G401 (cell line): ENCODE measurements at places on chromosomes 3 and 15. TPM values are rescaled to one million over a fixed set of nuclear protein-coding genes. Genes with fewer than 3 reads are reported as not detected.

DNA sequence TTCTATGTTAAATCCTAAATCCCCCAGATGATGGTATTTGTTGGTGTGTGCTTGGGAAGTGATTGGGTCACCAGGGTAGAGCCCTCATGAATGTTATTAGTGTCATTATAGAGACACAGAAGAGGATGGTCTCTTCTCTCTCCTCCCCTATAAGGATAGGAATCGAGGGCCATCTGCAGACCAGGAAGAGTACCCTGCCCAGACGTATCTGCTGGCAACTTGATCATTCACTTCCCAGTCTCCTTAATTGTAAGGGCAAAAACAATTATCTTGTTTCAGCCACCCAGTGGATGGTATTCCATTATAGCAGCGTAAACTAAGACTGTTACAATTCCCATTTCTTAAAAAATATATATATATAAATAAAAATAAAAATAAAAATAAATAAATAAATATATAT is 892.2 kb downstream of the SI start:
- no peak for DNase-seq

- no peak for DNase-seq
These were observed 39.4 kb upstream of the TRIM71 start for GRCh38 chr3:32778389-32778788.

ST8SIA2 gene
- not detected in 2 replicates for total RNA-seq

- DNase-seq = no peak
These were observed 21.5 kb upstream of the PTPN23 start for GRCh38 chr3:47359323-47359722.

- DNase-seq = no peak
These were observed 134.7 kb downstream of the PEX5L start for GRCh38 chr3:179902061-179902460.

- no peak for DNase-seq
These were observed 41.7 kb downstream of the CHST14 start for GRCh38 chr15:40512440-40512839.

GRCh38 chr3:57224856-57225255 is 2.7 kb upstream of the APPL1 start:
- no peak for DNase-seq

CORO2B gene
- 1.0 TPM in 1 of 2 replicates, not detected in the other for total RNA-seq

CYFIP1 gene
- 76.1 and 101 TPM in 2 replicates for total RNA-seq

DNA sequence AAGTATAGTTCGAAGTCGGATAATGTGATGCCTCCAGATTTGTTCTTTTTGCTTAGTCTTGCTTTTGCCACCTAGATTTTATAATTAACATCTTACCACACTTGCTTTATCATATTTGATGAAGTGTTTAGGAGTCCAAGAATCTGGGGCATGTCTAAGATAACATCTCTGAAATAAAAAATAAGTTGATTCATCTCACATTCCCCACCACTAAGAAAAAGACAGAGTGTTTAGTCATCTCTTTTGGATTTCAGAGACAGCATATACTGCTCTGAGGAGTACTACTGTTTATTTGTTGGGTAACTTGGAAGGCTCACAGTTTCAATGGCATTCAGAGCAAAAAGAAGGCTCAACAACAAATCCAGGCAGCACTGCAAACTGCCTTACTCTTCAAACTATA is 324.2 kb upstream of the ATP11B start:
- no peak for DNase-seq

CACNA2D2 gene
- 1.9 and 2.0 TPM in 2 replicates for total RNA-seq

GRCh38 chr3:140341203-140341602 is 336.7 kb upstream of the TRIM42 start:
- DNase-seq = no peak

DNA sequence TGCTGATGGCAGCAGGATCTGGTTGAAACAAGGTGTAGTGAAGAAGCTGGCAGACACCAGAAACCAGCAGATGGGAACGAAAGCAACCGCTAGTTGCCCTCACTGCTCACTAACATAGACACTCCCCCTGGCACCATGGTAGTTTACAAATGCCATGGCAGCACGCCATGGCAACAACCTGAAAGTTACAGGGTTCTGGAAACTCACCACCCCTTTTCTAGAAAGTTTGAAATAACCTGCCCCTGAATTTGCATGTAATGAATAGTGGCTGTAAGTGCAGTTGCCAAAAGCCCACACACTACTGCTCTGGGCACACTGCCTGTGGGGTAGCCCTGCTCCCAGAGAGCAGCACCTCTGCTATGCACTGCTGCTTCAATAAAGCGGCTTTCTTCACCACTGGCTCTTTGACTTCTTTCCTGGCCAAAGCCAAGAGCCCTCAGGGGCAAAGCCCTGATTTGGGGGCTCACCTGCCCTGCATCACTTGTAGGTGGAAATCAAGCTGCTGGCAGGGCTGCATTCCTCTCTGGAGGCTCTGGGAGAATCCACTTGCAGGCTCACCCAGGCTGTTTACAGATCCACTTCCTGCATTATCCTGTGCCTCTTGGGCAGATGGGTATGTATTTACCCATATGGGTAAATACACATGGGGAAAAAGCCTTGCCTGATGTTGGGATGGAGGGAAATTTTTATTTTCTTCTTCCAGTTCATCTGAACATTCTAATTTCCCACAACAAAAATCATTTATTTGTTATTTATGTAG is 2.0 kb upstream of the GP9 start:
- DNase-seq = peak; percentile 82

DNA sequence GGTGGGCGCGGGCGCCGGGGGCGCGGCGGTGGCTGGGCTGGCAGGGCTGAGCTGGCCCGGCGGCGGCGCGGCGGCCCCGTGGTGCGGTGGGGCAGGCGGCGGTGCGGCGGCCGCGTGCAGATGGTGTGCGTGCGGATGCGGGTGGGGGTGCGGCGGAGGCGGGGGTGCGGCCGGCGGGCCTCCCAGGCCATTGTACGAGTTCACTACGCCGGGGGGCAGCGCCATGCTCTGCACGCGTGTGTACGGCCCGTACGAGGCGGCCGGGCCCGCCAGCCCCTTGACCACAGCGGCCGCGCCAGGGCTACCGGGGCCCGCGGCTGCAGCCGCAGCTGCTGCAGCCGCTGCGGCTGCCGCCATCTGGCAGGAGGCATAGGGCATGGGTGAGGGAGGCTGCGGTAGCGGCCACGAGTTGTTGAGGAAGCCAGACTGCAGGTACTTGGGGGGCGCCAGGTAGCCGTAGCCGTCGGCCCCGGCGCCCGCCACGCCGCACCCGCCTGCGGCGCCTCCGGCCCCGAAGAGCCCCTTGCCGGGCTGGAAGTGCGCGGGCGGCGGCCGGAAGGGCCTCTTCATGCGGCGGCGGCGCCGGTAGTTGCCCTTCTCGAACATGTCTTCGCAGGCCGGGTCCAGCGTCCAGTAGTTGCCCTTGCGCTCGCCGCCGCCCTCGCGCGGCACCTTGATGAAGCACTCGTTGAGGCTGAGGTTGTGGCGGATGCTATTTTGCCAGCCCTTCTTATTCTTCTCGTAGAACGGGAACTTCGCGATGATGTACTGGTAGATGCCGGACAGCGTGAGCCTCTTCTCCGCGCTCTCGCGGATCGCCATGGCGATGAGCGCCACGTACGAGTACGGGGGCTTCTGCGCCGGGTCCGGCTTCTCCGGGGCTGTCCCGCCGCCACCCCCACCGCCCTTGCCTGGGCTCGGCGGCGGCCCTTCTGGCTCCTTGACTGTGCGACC is 951 bp downstream of the FOXL2 start:
- DNase-seq = no peak

- DNase-seq = no peak
These were observed 61.8 kb downstream of the MYH15 start for GRCh38 chr3:108448593-108448992.

NANOGP8 gene
- total RNA-seq = 1.7 TPM in 1 of 2 replicates, not detected in the other

C3orf33 gene
- total RNA-seq = 1.6 and 1.8 TPM in 2 replicates

VEPH1 gene
- 17.7 and 25.3 TPM in 2 replicates for total RNA-seq

DNA sequence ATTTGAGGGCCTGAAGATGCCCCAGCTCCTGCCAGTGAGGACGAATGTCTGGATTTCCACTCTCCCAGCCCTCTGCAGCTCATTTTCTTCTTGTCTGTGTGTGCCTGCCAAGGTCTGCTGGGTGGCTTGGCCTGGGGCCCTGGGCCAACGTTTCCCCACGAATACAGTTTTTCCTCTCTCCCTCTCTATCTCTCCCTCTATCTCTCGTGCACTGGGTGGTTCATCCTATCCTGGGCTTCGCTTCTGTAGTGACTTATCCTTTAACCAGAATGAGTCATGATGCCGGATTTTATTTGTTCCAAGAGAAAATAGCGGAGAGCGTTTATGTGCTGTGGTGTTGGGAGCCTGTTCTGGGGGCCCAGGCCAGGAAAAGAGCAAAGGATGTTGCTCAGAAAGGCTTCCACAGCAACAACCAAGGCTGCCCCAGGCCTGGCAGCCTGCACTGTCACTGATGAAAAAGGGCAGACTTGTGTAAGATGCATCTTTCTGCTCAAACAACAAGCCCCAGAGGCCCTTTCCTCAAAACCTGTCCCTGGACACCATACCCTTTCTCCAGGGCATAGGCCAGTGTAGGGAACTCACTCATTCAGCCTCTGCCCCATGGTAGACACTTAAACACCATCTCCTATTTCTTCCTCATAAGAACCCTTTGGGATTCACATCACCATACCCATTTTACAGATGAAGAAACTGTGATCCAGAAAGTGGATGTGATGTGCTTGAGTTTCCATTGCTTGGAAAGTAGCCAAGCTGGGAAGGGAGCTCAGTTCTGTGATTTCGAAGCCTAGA is 47.3 kb downstream of the ITGA11 start:
- no peak for DNase-seq

- no peak for DNase-seq
These were observed 4.3 kb upstream of the SUCNR1 start for GRCh38 chr3:151869181-151869580.

DNA sequence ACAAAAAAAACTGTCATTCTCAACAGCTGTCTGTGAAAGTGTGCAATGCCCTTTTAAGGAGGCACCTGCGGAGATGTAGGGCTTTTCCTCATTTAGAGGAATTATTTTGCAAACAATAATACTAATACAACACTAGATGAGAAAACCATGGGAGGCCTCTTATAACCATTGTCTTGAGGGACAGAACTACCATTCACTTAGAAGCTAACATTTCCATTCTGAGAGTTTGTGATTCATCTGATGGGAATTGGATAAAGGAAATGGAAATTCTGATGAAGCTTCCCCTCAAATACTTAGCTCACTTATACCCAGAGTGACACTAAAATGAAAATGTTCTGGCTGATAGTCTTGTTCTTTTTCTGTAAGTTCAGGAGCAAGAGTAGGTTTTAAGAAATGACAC is 147.7 kb downstream of the CADPS start:
- no peak for DNase-seq

DNA sequence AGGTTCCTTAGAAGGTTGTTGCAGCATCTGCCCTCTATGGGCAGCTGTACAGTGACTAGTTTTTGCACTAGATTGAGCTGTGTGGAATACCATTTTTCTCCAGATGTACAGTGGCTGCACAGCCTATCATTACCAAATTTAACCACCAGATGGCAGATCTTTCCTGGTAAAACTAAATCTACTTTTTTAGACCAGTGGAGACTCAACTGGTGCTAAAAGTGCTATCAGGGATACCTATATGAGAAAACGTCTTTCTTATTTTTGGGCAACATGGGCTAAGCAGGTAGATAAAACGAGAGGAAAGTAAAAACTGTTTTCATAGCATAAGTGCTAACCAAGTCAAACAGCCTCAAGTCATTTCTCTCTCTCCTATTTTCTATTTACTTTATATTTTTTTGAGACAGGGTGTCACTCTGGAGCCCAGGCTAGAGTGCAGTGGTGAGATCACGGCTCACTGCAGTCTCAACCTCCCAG is 21.2 kb downstream of the IGSF10 start:
- peak; percentile 41 for DNase-seq

MOBP gene
- not detected in 2 replicates for total RNA-seq

DNA sequence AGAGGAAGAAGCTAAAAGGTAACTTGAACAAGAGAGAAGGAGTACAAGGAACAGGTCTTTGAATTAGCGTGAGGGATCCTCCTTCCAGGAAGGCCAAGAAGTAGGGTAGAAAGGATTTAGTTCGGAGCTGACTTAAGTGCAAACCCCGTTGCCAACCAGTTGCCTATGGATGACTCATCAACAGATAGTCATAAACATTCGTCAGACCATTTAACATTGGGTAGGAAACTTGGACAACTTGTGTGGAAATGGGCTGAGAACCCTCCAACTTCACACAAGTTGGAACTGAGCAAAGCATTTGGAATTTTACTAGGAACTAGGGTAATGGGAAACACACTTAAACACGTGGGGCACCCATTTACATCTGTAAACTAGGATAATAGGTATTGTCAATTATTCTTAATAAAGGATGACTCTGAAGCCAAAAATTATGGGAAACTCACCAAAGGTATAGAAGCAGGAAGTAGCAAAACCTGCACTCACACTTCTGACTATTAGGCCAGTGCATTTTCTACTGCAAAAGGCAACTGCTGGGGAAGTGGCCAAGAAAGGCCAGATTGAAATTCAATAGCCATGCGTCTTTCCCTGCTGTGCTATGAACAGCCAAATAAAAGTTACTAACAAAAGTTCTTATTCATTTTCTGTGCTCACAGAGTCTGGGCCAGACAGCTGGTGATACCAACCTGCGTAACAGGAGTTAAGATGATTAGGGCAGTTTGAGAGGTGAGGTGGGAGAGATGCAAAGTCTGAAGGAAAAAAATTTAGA is 174.5 kb upstream of the TMC3 start:
- peak; percentile 4 for DNase-seq

KCNAB1 gene
- 12.6 and 17.0 TPM in 2 replicates for total RNA-seq

DNA sequence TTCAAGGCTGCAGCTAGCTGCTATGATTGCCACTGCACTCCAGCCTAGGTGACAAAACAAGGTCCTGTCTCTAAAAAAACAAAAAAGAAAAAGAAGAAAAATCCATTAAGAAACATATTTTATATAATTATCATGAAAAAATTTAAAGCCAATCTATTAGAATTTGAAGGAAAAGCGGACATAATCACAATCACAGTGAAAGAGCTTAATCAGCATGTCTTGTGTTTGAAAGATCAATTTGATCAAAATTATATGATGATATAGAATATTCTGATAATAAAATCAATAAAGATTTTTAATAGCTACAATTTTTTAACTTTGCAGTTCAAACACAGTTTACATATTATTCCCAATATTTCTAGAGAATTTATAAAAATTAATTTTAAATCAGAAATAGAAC is 210.1 kb downstream of the MEX3B start:
- no peak for DNase-seq

DNA sequence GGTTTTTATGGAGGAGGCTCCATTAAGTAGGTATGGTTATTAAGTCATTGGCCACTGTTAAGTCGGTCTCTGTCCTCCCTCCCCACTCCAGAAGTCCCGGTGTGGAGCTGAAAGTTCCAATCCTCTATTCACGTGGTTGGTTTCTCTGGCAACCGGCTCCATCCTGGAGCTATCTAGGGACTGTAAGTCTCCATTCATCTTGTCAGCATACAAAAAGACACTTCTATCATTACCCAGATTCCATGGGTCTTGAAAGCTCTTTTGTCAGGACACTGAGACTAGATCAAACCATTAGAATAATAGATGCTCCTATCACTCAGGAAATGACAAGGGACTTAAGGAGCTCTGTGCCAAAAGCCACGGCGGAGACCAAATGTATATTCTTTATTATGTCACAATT is 110.3 kb downstream of the PIK3CB start:
- no peak for DNase-seq
